Smooth muscle cell of bladder (primary cell): ENCODE measurements at places on chromosomes 2 and 18. TPM values are rescaled to one million over a fixed set of nuclear protein-coding genes. Genes with fewer than 3 reads are reported as not detected.

The CEBPZOS gene
- total RNA-seq, result 9.1 and 9.4 TPM in 2 replicates

The NETO1 gene
- total RNA-seq, result not detected in 2 replicates

The SIGLEC15 gene
- total RNA-seq, result 0.14 and 0.92 TPM in 2 replicates

The LIMS4 gene
- total RNA-seq, result 1.1 TPM in 2 replicates

The MXD1 gene
- 5.3 and 5.8 TPM in 2 replicates for total RNA-seq

The POLR1B gene
- total RNA-seq, result 9.7 and 11.5 TPM in 2 replicates

The MEP1B gene
- not detected in 2 replicates for total RNA-seq

The PTPRM gene
- total RNA-seq, result 71.8 and 72.0 TPM in 2 replicates

The AGXT gene
- total RNA-seq, result 0.14 TPM in 1 of 2 replicates, not detected in the other
